ENCODE measurements at places on chromosomes 11 and 22. TPM values are rescaled to one million over a fixed set of nuclear protein-coding genes. Genes with fewer than 3 reads are reported as not detected.
A peak's percentile ranks its signal among the peaks of the same experiment; 100 is the strongest.

Gene NELL1
- not detected for polyA plus RNA-seq

GRCh38 chr11:72585762-72586311, 88.4 kb downstream of the PDE2A start:
- peaks cover 9% of the 10 kb centered on the region for H3K27me3 ChIP-seq
- H3K4me3 ChIP-seq = peak overlapping the region; percentile 40
- no peak overlapping the region for H3K27ac ChIP-seq
- DNase-seq = peak; percentile 40
- H3K36me3 ChIP-seq = no peaks in the 10 kb centered on the region

Gene MRPL23
- polyA plus RNA-seq = 19.8 TPM

Gene CACNA1I
- 0.06 TPM for polyA plus RNA-seq

GRCh38 chr11:40293655-40294348, 1165.7 kb downstream of the LRRC4C start:
- H3K4me1 ChIP-seq = no peaks in the 10 kb centered on the region
- no peaks in the 10 kb centered on the region for H3K27me3 ChIP-seq
- H3K36me3 ChIP-seq = no peaks in the 10 kb centered on the region
- no peak overlapping the region for H3K4me3 ChIP-seq
- no peak for DNase-seq

Gene SLC6A5
- polyA plus RNA-seq = not detected

Gene BIRC3
- 107 TPM for polyA plus RNA-seq

DNA sequence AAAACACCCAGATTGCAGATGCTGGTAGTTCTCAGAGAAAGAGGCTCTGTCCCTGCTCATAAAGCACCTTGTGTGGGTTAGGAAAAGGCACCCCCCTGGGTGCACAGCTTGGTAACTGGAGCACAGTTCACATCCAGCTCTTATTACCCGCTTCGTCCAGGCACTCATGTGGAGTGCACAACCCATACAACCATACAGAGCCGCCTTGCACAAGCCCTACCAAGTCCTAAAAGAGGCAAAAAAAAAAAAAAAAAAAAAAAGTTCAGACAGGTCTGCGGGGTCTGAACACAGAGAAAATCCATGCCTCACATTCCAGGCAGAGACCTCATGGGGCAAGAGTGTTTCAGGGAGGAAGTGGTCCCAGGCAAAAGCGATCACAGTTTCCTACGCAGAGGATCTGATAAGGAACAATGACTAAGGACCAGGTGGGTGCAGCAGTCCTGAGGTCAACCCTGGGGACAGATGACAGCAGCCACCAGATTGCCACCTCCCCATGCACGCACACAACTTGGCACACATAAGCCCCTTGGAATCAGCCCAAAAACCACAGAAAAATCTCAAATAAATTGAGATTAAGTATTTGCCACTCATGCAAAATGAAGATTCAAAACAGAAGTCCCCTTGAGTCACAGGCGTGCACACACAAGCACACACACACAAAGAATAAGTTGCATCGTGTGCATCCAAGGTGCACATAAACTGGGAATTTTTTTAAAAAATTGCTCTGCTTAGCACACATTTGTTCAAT, 12.3 kb downstream of the MB start:
- no peak overlapping the region for H3K27ac ChIP-seq
- no peaks in the 10 kb centered on the region for H3K4me1 ChIP-seq
- no peaks in the 10 kb centered on the region for H3K27me3 ChIP-seq
- H3K36me3 ChIP-seq = no peaks in the 10 kb centered on the region
- no peak for DNase-seq

Gene DDI1
- not detected for polyA plus RNA-seq

- H3K4me1 ChIP-seq = peaks cover 58% of the 10 kb centered on the region
- peak overlapping the region; percentile 81 for H3K4me3 ChIP-seq
- H3K27ac ChIP-seq = peak overlapping the region; percentile 69
- no peaks in the 10 kb centered on the region for H3K27me3 ChIP-seq
- H3K36me3 ChIP-seq = peaks cover 8% of the 10 kb centered on the region
- no peak for DNase-seq
Observed at GRCh38 chr22:30326255-30326705, 461 bp downstream of the TBC1D10A start.

- no peaks in the 10 kb centered on the region for H3K4me1 ChIP-seq
- no peaks in the 10 kb centered on the region for H3K36me3 ChIP-seq
- no peak for DNase-seq
- H3K27ac ChIP-seq = no peak overlapping the region
- peaks cover 3% of the 10 kb centered on the region for H3K27me3 ChIP-seq
Observed at GRCh38 chr11:8256271-8257002, 7.2 kb downstream of the LMO1 start.

GRCh38 chr11:122187373-122188165, 71.6 kb upstream of the BLID start:
- no peak overlapping the region for H3K4me3 ChIP-seq
- H3K27me3 ChIP-seq = no peaks in the 10 kb centered on the region
- no peak overlapping the region for H3K27ac ChIP-seq
- no peaks in the 10 kb centered on the region for H3K36me3 ChIP-seq
- H3K4me1 ChIP-seq = no peaks in the 10 kb centered on the region

- H3K4me3 ChIP-seq = no peak overlapping the region
- H3K27me3 ChIP-seq = no peaks in the 10 kb centered on the region
- DNase-seq = no peak
- no peaks in the 10 kb centered on the region for H3K4me1 ChIP-seq
Observed at GRCh38 chr22:42872821-42873220, 15.7 kb upstream of the ARFGAP3 start.

- H3K4me1 ChIP-seq = no peaks in the 10 kb centered on the region
- DNase-seq = no peak
- no peaks in the 10 kb centered on the region for H3K27me3 ChIP-seq
- H3K36me3 ChIP-seq = peaks cover 28% of the 10 kb centered on the region
Observed at GRCh38 chr11:111700162-111700561, 66.0 kb downstream of the PPP2R1B start.

Gene TCN1
- not detected for polyA plus RNA-seq

DNA sequence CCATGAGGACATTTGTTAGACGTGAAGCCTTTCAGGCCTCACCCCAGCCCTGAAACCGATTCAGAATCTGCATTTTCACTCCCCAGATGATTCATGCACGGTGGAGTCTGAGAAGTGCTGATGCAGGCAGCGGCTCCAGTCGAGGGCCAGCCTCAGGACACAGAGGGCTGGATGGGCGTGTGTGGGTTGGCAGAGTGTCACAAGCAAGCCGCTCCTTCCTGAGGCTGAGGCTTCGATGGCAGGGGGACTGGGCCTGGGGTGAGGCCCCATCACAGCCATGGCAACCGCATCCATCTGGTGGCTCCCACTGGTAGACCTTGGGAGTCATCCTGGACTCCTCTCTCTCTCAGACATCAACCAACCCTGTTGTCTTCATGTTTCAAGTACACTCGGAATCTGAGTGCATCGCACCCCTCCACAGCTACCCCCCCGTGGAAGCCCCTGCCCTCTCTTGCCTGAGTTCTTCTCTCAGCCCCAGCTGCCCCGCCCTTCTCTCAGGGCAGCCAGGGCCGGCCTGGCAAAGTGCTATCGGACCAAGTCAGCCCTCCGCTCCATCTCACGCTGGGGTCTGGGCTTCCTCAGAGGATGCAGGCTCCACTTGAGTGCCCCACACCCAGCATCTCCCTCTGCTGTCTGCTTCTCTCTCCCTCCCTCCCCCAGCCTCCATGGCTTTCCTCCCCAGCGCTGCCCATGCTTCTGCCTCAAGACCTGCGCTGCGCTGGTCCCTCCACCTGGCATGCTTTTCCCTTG, 10.6 kb downstream of the KCNC1 start:
- H3K4me3 ChIP-seq = no peak overlapping the region
- no peaks in the 10 kb centered on the region for H3K4me1 ChIP-seq
- H3K27ac ChIP-seq = no peak overlapping the region
- DNase-seq = no peak
- no peaks in the 10 kb centered on the region for H3K27me3 ChIP-seq

Gene TP53I11
- polyA plus RNA-seq = 2.2 TPM

DNA sequence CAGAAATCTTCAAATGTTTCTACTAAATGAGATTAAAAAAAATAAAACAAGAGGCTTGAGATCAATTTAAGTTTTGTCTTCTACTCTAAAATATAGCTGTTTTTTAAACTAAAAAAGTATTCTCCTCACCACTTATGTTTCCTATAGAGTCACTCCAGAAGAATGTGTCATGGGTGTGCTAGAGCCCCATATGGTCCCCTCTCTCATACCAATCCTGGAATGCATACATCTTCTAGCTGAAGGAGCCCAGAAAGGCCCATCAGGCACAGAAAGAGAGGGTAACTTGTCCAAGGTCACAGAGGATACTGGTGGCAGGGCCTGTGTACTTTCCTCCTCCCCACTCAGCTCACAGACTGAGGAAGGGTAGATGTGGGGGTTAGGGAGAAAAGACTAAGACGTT, 34.4 kb downstream of the RELT start:
- H3K4me3 ChIP-seq = no peak overlapping the region
- peaks cover 20% of the 10 kb centered on the region for H3K36me3 ChIP-seq
- H3K27ac ChIP-seq = no peak overlapping the region

Gene MUC5AC
- not detected for polyA plus RNA-seq

DNA sequence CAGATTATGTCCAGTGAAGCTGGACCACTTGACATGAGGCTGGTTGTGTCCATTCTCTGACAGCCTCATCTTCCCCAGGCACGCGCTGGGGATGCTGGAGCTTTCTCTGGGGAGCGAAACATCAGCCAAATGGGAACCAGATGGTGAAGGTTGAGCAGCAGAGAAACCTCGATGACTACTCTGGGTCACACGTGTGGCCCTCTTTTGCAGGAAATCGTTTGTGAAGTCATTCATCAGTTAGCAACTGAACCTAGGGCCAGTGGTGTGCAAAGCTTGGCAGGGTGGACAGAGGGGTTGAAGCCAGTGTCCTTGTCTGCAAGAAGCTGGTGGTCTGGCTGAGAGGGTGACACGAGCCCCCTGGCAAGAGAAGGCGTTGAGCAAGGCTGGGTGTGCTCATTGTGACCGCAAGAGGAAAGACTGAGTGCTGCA, 109.8 kb downstream of the ZBTB16 start:
- no peak overlapping the region for H3K4me3 ChIP-seq
- no peak overlapping the region for H3K27ac ChIP-seq
- no peaks in the 10 kb centered on the region for H3K36me3 ChIP-seq
- H3K27me3 ChIP-seq = no peaks in the 10 kb centered on the region
- no peak for DNase-seq
- H3K4me1 ChIP-seq = peaks cover 82% of the 10 kb centered on the region

DNA sequence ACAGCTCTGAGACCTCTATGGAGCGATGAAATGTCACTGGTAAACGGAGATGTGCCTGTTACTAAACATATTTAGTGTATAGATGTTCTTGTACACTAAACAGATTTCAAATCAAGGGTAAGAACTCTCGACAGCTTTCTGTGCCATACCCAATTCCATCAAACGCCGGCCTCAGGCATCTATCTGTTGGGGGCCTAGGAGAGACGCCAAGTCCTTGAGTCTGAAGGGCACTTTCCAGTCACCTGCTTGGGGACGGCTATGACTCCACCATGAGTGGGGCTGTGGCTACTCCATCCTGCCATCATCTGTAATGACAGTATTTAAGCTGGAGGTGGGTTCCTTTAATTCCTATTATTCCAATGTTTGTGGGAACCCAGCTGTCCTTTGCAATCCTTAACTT, 87.8 kb downstream of the SHANK2 start:
- H3K36me3 ChIP-seq = no peaks in the 10 kb centered on the region
- H3K27me3 ChIP-seq = no peaks in the 10 kb centered on the region
- no peak overlapping the region for H3K27ac ChIP-seq
- no peaks in the 10 kb centered on the region for H3K4me1 ChIP-seq
- no peak overlapping the region for H3K4me3 ChIP-seq

DNA sequence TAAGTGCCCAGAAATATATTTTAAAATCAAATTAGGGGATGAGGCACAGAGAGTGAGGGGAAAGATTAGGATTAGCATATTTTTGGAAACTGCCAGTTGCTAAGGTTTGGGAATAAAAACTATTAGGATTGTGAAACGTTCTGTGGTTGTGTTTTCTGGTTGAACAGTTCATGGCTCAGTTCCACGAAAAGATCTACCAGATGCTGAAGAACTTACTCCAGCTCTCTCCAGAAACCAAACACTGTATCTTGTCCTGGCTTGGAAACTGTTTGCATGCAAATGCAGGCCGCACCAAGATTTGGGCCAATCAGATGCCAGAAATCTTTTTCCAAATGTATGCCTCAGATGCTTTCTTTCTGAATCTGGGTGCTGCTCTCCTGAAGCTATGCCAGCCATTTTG, 15.3 kb downstream of the UBE4A start:
- H3K4me3 ChIP-seq = no peak overlapping the region
- no peak for DNase-seq
- no peak overlapping the region for H3K27ac ChIP-seq
- no peaks in the 10 kb centered on the region for H3K4me1 ChIP-seq
- H3K36me3 ChIP-seq = peaks cover 92% of the 10 kb centered on the region
